ENCODE measurements at places on chromosomes 3 and 15.

DNA sequence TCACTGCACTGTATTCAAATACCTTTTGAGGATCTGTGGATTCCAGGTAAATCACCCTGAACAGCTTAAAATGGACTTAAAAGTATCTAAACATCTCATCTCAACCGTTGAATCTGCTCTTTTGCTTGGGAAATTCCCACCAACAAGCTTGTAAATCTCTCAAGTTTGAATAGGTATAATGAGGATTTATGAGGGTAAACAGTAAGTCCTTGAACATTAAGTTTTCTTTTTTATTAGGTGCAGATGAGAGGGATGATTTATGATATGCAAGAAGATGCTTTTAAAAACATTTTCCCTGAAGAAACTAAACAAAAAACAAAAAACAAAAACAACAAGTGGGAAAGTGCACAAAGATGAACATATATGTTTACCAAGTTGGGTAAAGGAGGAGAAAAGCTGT lies 290.6 kb downstream of the ROBO1 start:
- no peak for DNase-seq

GRCh38 chr3:174202561-174202960 lies 656.6 kb upstream of the NAALADL2 start:
- no peak for DNase-seq

GRCh38 chr3:103337179-103337845 lies 902.5 kb downstream of the ZPLD1 start:
- no peak for DNase-seq

DNA sequence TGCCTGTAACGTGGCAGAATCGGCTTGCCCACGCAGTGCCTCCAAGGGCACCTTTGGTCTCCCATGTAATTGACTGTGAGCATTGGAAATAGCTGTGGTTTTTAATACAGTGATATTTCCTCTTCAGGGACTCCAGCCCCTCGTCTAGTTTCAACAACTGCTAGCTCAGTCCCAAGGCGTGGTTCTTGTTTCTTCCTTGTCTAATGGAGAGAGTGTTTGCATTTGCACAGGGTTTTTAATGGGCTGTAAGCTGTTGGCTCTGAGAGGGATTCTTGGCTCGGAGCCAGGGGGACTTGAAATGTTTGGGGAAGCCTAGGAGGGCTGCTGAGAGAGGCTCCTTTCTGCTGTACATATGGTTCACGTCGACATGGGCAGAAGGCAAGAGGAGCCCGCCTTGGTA lies 86.2 kb downstream of the THSD4 start:
- DNase-seq, result no peak

GRCh38 chr3:111473550-111473949 lies 68.4 kb upstream of the CD96 start:
- no peak for DNase-seq

- DNase-seq, result no peak
These were observed 212.2 kb downstream of the GABRG3 start for GRCh38 chr15:27183201-27183600.

- DNase-seq, result no peak
These were observed 84.4 kb downstream of the THSD4 start for GRCh38 chr15:71199384-71200351.

- no peak for DNase-seq
These were observed 161.5 kb upstream of the KBTBD8 start for GRCh38 chr3:66836363-66837152.

DNA sequence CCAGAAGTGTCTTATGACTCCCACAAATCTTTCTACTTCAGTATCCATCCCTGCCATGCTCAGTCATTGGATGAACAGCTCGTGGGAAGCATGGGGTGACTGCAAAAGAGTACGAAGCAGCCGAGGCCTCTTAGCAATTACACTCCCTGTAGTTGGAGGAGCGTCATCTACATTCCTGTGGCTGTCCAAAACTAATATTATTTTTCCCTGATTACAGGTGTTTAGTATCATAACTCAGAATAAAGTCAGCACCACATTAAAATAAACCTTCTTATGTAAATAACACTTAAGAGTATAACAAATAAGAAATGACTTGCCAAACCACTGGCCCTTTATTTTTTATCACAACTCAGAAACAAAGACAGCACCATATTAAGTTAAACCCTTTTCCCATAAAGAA lies 141.5 kb downstream of the PLOD2 start:
- no peak for DNase-seq

DNA sequence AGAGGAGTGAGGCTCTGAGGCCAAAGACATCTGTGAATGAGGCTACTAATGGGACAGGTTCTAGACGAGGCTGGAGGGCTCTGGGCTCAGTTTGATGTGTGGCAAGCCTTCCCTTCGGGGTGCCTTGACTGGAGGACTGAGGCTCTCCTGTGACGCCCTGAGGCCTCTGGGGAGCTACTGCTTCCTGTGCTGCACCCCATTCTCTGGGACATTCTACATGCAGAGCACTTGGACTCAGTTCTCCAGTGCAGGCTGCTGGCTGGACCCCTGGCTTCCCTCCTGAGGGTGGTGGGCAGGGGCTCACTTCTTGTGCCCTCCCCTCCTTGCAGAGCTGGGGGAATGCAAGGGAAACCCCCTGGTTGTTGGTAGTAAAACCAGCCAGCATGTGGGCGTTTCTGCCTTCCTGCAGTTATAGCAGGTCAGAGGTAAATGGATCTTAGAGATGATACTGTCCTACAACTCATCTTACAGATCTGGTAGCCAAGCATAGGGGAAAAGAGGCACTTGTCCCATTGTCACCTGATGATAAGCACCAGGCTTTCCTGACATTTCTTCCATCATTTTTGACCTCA lies 133.3 kb downstream of the CHDH start:
- DNase-seq, result no peak

DNA sequence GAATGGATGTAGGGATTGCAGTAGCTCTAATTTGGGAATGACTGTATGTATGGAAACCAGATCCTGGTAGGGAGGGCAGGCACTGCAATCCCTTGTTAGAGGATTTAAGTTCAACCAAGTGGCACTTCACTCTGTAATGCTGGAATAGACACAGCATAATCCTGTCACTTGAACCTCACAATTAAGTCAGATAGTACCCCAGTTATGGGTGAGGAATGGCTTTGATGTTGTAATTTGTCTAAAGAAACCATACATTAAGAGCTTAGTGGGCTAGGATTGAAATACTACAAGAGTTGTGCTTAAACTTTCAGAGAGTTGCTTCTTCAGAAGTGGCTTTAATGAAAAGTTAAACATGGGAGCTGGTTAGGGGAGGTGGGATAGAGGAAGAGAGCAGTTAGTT lies 9.3 kb downstream of the RAB7A start:
- DNase-seq, result no peak

DNA sequence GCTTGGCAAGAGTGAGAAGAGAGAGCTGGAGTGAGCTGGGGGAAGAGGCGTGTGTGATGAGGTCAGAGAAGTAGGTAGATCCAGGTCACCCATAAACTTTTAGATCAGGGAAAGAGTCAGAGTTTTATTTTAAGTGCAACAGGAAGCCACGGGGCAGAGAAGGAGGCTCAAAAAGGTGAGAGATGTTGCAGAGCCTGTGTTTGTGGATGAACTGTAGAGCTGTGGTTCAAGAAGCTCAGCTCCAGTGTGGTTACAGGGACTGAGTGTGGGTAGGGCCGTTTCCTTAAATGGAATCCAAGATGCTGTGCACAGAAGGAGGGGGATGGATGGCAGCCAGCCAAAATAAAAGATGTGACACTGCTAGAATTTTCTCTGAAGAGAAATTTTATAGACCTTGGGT lies 337.2 kb downstream of the SATB1 start:
- no peak for DNase-seq

GRCh38 chr3:11275926-11276325 lies 3.7 kb downstream of the ATG7 start:
- DNase-seq, result no peak

DNA sequence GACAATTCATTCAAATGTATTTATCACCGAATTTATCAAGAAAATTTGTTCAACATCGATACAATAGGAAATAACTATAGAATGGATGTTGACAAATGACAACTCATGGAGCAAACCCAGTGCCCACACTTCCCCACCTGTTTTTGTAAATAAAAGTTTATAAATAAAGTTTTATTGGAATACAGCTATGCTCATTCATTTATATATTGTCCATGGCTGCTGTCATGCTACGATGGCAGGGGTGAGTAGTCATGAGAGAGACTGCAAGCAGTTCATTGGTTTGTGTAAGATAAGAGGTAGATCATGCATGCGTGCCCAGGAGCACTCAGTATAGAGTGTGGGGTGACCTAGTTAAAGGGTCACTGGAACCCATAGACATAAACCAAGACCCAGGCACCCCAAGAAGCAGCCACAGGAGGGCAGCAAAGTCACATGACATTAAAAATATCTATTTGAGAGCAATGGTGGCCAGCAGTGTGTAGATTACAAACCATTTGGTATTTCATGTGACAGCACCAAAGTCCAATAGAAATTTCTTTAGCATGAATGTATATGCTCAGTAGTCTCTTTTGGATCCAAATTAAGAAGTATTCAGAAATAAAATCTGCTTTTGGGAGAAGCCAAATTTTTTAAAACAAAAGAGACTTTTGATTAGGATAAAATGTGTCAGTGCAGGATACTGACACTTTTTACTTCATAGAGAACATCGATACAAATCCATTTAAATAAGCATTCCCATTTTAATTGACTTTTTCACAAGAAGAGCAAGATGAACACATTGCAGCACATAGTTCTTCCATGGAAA lies 794.8 kb downstream of the MCTP2 start:
- DNase-seq, result no peak

DNA sequence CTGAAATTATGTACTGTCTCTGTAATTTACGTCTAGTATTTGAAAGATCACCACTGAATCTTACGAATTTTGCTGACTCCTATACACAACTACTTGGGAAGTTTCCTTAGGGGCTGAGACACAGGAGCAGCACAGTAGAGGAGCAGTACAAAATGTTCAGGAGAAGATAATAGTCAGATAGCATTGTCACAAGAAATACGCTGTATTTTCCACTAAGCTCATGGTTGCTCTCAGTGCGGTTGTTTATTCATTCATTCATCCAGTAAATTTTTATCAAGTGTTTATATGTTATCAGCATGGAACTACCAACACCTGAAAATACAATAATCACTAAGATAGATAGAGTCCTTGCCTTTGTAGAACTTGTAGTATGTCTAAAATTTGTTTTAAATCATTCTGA lies 34.5 kb downstream of the ALCAM start:
- DNase-seq, result no peak

DNA sequence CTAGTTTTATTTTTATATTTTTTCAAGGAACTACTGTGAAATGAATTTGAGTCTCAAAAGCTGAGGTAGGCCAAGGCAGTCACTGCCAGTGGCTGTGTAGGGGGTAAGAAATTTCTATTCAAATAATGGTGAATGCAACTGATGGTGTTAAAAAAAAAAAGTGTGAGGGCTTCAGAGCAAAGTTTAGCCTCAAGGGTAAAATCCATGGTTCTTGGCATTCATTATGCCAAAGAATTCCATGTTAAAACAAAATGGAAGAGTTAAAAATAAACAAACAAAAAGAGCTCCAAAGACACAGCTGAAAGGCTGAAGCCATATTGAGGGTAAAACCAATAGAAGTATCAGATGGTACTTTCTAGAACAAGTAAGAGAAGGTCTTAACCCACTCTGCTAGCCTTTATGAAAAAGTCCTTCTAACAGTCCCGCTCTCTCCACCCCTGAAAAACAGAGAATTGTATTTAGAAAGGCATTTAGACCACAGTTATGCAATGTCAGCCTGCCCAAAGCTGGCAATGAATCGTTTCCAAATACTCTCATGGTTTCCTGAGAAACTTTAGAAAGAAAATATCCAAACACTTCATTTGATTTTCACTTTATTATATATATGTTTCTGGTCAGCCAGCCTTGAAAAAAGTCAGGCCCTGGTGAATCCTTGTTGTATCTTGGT lies 158.4 kb upstream of the GMNC start:
- DNase-seq, result no peak

GRCh38 chr3:6560259-6560658 lies 300.7 kb upstream of the GRM7 start:
- no peak for DNase-seq

GRCh38 chr3:131957511-131957910 lies 77.3 kb downstream of the CPNE4 start:
- DNase-seq, result no peak

DNA sequence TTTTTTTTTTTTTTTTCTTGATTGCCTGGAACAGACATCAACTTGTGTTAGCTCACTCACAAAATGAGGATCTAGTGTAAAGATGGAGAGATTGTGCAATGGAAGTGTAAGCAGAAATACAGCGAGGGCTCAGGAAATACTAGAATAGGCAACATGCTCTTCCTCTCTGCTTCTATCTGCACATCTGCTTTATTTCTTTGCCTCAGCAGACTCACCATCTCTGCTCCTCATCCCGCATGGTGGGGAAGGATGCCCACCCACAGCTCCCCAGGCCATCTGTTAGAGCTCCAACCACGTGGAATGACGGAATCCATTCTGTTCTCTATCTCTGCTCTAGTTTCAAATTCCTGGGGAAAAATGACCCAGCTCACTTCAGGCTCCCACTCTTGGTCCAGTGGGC lies 128.0 kb upstream of the ADAMTS9 start:
- DNase-seq, result no peak

GRCh38 chr3:157294953-157295352 lies 135.0 kb upstream of the CCNL1 start:
- DNase-seq, result no peak

DNA sequence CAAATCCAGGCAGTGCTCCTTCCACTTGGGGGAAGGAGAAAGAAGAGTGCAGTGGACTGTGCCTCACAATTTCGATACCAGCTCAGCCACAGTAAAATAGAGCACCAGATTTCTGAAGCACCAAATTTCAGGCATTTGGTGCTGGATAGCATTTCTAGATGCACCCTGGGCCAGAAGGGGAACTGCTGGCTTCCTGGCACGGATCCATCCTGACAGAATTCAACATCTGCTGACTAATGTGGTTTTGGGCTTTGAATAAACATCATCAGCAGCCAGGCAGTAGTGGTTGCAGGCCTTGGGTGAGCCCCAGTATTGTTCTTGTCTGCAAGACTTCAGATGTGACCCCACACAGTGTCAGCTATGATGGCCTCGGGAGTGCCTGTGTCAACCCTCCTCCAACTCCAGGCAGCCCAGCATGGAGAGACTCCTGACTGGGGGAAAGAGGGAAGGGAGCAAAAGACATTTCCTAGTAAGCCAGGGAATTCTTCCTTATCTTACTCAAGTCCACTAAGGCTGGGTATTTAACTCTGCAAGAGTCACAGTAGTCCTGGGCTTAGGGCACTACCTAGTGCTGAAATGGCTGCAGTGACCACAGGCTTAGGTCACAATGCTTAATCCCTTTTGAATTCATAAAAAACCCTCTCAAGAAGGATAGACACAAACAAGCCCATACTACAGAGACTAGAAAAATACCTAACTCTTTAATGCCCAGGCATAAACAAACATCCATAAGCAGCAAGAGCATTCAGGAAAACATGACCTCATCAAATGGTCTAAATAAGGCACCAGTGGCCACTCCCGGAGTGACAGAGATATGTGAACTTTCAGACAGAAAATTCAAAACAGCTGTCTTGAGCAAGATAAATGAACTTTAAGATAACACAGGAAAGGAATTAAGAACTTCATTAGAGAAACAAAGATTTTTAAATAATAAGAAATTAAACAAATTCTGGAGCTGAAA lies 74.7 kb downstream of the SPATA16 start:
- no peak for DNase-seq

GRCh38 chr15:94743668-94744067 lies 512.3 kb downstream of the MCTP2 start:
- no peak for DNase-seq

- no peak for DNase-seq
These were observed 529.8 kb upstream of the NAALADL2 start for GRCh38 chr3:174329321-174329720.

- no peak for DNase-seq
These were observed 63.3 kb upstream of the RGMA start for GRCh38 chr15:93152360-93152759.

All from coronary artery (tissue), 2 donors.